ENCODE measurements at places on chromosomes 6 and 20.

GRCh38 chr6:116536216-116536621 is 9.3 kb downstream of the TRAPPC3L start:
- no peak for DNase-seq

- DNase-seq, result no peak
These were observed 2.0 kb upstream of the MYLIP start for GRCh38 chr6:16126861-16127260.

DNA sequence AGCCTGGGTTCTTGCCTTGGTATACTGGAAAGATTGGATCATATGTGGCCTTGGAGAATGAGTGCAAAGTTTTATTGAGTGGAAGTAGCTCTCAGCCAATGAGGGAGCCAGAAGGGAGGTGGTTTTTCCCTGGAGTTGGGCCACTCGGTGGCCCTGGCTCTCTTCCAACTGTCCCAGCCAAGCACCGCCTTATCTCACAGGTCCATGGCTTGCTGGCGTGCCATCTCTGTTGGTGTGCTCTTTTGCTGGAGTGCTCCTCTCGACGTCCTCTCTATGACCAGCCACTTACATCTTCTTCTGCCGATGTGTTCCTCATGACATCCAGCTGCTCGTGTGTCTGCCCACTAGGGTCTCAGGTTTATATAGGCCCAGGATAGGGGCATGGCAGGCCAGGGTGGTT is 505.9 kb upstream of the SYNCRIP start:
- no peak for DNase-seq

GRCh38 chr6:71420095-71420692 is 131.6 kb downstream of the OGFRL1 start:
- no peak for DNase-seq

DNA sequence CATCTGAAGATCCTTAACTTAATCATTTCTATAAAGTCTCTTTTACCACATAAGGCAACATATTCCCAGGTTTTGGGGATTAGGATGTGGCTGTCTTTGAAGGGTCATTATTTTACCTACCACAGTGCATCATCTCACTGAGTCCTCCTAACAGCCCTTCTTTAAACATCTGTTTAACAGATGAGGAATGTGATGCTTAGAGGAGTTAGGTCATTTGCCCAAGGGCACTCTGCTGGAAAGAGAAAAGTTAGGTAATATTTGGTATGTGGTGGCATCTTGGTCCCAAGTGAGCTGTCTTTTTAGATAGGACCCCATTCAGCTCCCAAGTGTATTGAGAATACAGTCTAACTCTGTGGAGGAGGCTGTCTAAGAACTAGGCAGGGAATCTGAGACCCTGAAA is 11.0 kb downstream of the MMP24 start:
- DNase-seq, result peak; percentile 15

DNA sequence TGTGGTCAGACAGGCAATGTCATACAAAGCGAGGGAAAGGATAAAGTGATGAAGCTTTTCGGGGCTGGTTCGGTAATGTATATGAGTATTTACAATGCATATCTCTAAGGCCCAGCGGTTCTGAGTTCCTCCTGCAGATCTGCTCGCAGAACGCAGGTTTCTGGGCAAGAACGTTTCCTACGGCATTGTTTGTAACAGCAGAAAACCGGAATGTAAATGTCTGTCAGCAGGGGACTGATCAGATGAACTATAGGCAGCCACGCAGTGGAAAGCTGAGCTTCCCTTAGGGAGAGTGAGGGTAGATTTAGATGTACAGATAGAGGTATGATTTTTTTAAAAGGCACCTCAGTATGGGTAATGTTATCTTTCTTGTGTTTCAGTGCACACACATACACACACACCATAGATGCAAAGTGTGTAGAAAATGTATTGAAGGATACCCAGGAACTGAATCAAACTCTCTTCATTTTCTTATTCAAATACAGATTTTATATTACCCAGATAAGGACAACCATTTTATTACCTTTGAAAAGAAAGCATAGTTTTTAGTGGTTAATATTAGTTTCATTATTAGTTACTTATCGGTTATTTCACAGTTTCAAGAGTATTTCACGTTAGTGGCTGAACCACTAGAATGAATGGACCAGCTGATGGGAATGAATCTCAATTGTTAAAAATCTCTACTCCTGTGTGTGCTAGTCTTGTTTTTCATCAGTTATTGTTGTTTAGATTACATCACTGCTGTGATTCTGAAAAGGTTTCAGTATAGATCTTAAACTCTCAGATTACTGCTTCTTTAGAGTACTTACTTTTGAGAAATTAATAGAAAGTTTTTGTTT is 56.2 kb downstream of the SNX9 start:
- no peak for DNase-seq
